ENCODE measurements at places on chromosomes 5 and 9. TPM values are rescaled to one million over a fixed set of nuclear protein-coding genes. Genes with fewer than 3 reads are reported as not detected.

ACTBL2 gene
- not detected for total RNA-seq

GABRB2 gene
- not detected for total RNA-seq

CCDC192 gene
- total RNA-seq, result not detected

ANKRD34B gene
- total RNA-seq, result not detected

PCDHA5 gene
- not detected for total RNA-seq

FEM1C gene
- total RNA-seq, result 16.0 TPM

HAVCR1 gene
- not detected for total RNA-seq

TUSC1 gene
- 12.1 TPM for total RNA-seq

GARIN3 gene
- not detected for total RNA-seq

ITGA2 gene
- total RNA-seq, result 53.2 TPM

IFNB1 gene
- total RNA-seq, result not detected

C6 gene
- total RNA-seq, result not detected

RGS7BP gene
- total RNA-seq, result 2.0 TPM

CARD6 gene
- total RNA-seq, result 21.1 TPM

LECT2 gene
- total RNA-seq, result not detected

GPR150 gene
- total RNA-seq, result 0.31 TPM

PCDHGA8 gene
- total RNA-seq, result 0.95 TPM

SPOCK1 gene
- 404 TPM for total RNA-seq

RC3H2 gene
- 63.0 TPM for total RNA-seq

Data from endothelial cell of umbilical vein (primary cell).